ENCODE measurements at places on chromosomes 11 and 22. TPM values are rescaled to one million over a fixed set of nuclear protein-coding genes. Genes with fewer than 3 reads are reported as not detected.

Gene OR52I2
- total RNA-seq: not detected

DNA sequence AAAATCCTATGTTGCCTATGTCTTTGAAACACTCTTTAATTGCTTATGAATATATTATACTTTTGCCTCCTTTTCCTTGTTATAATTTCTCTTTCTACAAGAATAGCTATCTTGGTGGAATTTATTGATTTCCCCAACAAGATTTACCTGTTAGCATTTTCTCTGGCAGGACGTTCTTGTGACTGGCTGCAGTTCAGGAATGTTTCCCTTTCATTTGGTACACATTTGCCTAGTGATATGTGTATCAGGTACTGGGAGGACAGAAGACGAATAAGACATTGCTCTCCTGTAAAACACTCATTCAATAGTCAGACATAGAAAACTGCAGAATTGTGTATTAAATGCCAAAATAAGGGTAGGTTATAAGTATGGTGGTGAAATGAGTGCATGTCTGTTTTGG, 279.9 kb downstream of the FAT3 start:
- no peaks in the 10 kb centered on the region for H3K27me3 ChIP-seq
- no peaks in the 10 kb centered on the region for H3K36me3 ChIP-seq
- no peak overlapping the region for H3K27ac ChIP-seq
- H3K4me3 ChIP-seq: no peak overlapping the region

GRCh38 chr11:81036168-81036870, 1595.5 kb upstream of the TENM4 start:
- H3K36me3 ChIP-seq: no peaks in the 10 kb centered on the region
- no peaks in the 10 kb centered on the region for H3K27me3 ChIP-seq

Gene PGA3
- 1.3 TPM for total RNA-seq

Gene MS4A15
- 113 TPM for total RNA-seq

DNA sequence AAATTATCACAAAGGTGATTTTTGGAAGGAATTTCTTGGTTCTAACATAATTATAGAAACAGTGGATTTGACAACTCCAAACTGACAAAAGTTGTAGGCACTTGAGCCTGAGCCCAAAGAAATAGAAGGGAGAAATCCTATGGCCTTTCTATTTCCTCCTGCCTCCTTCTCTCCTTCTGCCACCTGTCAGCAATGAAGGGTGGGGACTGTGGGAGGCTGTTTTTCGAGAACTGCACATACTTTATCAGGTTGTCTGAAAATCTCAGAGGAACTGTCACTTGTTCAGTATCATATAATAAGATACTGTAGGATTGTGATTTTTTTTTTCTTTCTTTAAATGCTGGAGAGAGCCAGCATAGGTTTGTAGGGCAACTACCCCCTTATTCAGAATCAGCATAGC, 187.9 kb upstream of the SESN3 start:
- H3K36me3 ChIP-seq: no peaks in the 10 kb centered on the region
- no peak overlapping the region for H3K27ac ChIP-seq
- no peak for DNase-seq
- H3K4me3 ChIP-seq: no peak overlapping the region

DNA sequence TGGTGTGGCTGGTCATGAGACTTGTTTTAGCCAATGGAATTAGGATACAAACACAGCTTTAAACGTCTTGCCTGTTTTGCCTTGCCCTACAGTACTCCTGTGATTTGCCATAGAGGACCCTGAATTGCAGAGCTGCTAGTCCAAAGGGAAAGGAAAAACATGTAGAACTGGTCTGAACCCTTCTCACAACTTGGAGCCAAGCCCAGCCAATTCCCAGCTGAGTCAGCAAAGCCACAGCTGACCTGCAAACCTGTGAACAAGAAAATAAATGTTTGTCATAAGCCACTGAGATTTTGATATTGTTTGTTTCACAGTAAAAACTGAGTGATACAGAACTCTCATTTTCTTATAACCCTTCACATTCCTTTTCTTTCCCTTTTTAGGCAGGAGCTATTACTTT, 360.5 kb upstream of the API5 start:
- DNase-seq: no peak
- H3K4me1 ChIP-seq: no peaks in the 10 kb centered on the region
- no peak overlapping the region for H3K4me3 ChIP-seq

Gene DEFB131B
- not detected for total RNA-seq

DNA sequence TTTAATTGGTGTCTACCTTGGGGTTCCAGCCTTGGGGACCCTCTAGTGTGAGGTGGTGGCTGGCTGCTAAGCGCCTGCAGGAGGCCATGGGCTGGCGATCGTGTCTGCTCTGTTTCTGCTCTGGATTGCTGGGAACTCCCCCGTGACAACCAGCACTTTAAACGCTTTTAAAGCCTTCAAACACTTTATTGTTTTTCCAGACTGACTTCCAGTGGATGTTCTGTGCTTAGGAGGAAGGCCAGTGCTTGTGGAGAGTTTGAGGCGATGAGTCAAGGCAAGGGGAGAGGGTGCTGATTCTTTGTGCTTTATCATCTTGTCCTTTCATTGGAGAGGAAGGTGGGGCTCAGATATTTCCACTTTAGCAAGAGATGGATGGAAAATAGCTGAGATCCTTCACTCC, 81.6 kb downstream of the FLI1 start:
- DNase-seq: no peak
- H3K36me3 ChIP-seq: peaks cover 73% of the 10 kb centered on the region

GRCh38 chr11:13278609-13279486, 1.3 kb downstream of the BMAL1 start:
- H3K4me3 ChIP-seq: peak overlapping the region; percentile 100
- peak overlapping the region; percentile 87 for H3K27ac ChIP-seq
- peaks cover 30% of the 10 kb centered on the region for H3K4me1 ChIP-seq
- peaks cover 10% of the 10 kb centered on the region for H3K27me3 ChIP-seq

GRCh38 chr11:693415-693831, 1.6 kb downstream of the DEAF1 start:
- H3K4me1 ChIP-seq: peaks cover 35% of the 10 kb centered on the region
- H3K27ac ChIP-seq: no peak overlapping the region
- H3K27me3 ChIP-seq: no peaks in the 10 kb centered on the region
- DNase-seq: no peak
- H3K4me3 ChIP-seq: peak overlapping the region; percentile 33

GRCh38 chr11:132595246-132595645, 937.1 kb downstream of the OPCML start:
- no peak overlapping the region for H3K4me3 ChIP-seq
- no peaks in the 10 kb centered on the region for H3K36me3 ChIP-seq
- no peaks in the 10 kb centered on the region for H3K27me3 ChIP-seq
- DNase-seq: no peak

Gene OR52N2
- total RNA-seq: not detected

Gene CASP5
- total RNA-seq: 5.8 TPM

DNA sequence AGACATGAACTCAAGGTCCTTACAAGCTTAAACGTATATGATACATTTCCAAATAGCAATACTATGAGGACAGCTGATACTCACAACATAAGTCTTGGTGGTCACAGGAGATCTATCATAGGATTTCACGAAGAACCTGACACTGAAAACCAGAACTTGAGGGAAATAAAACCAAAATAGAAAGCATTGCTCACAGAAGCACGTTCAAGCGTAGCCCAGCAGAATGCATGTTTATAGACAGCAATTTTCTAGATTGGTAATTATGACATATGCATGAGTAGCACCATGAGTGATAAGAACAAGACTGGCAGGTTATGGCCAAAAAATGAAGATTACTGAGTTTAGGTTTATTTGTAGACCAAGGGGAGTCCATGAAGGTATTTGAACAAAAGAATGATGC, 243.5 kb downstream of the ETS1 start:
- no peak overlapping the region for H3K27ac ChIP-seq
- no peak overlapping the region for H3K4me3 ChIP-seq
- no peaks in the 10 kb centered on the region for H3K27me3 ChIP-seq

- no peak for DNase-seq
- no peak overlapping the region for H3K4me3 ChIP-seq
- no peaks in the 10 kb centered on the region for H3K27me3 ChIP-seq
Measured at GRCh38 chr11:3353066-3353465, 25.9 kb downstream of the ZNF195 start.

Gene FDX1
- total RNA-seq: 19.5 TPM

Gene CDC42EP1
- total RNA-seq: 46.0 TPM

Gene OMP
- total RNA-seq: not detected

GRCh38 chr11:130536106-130537040, 87.9 kb downstream of the ADAMTS15 start:
- no peaks in the 10 kb centered on the region for H3K4me1 ChIP-seq
- H3K27ac ChIP-seq: no peak overlapping the region
- DNase-seq: no peak
- no peaks in the 10 kb centered on the region for H3K36me3 ChIP-seq
- no peak overlapping the region for H3K4me3 ChIP-seq

DNA sequence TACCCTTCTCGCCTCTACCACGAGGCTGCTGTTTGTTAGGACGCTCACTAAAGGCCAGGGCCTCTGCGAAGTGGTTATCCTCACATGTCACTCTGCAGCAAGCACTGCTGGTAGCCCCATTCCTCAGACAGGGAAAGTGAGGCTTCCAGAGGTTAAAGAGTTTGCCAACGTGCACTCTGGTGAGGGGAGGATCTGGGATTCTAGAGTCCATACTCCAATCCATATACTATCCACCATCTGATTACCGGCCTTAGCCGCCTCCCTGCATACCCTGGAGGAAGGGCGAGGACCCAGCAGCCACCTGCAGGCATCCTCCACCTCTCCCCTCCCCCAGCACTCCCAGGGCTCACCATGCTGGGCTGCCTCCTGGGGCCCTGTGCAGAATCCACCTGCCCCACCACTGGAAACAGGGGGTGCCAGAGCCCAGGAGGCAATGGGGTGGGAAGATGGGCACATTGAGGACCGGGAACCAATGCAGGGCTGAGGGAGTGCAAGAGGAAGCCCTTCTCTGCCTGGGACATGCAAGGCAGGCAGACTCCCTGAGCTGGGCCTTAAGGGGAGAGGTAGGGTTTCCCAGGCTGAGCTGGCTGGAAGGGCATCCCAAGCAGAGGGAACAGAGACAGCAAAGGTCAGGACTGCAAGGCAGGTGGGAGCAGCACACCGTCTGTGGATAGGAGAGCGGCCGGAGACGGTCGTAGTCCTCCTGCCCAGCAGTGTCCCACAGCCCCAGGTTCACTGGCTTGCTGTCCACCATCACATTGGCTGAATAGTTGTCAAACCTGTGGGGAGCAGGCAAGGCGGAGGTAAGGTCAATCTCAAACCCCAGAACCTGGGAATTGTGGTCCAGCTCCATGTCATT, 11.7 kb downstream of the RAC2 start:
- peaks cover 17% of the 10 kb centered on the region for H3K36me3 ChIP-seq
- H3K27ac ChIP-seq: no peak overlapping the region
- peaks cover 43% of the 10 kb centered on the region for H3K4me1 ChIP-seq
- peak; percentile 26 for DNase-seq
- no peak overlapping the region for H3K4me3 ChIP-seq
